SK-N-SH (cell line): ENCODE measurements at places on chromosomes 4 and X. TPM values are rescaled to one million over a fixed set of nuclear protein-coding genes. Genes with fewer than 3 reads are reported as not detected.

DNA sequence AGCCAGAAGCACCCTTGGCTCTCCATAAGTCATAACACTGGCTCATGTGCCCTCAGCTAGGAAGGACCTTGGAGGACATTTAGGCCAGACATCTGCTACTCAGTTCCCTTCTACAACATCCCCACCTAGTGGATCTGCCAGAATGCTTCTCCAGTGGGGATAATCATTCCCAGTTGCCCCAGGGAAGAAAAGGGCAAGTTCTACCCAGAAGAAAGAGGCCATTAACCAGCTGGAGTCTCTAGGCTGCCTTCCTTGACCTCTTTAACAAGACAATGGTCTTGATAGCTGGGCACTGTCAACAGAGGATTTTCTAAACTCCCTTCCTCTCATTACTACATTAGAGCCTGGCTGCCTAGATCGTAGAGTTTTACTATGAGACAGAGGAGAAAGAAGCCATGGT lies 42.0 kb downstream of the LGI2 start:
- DNase-seq, result no peak

DNA sequence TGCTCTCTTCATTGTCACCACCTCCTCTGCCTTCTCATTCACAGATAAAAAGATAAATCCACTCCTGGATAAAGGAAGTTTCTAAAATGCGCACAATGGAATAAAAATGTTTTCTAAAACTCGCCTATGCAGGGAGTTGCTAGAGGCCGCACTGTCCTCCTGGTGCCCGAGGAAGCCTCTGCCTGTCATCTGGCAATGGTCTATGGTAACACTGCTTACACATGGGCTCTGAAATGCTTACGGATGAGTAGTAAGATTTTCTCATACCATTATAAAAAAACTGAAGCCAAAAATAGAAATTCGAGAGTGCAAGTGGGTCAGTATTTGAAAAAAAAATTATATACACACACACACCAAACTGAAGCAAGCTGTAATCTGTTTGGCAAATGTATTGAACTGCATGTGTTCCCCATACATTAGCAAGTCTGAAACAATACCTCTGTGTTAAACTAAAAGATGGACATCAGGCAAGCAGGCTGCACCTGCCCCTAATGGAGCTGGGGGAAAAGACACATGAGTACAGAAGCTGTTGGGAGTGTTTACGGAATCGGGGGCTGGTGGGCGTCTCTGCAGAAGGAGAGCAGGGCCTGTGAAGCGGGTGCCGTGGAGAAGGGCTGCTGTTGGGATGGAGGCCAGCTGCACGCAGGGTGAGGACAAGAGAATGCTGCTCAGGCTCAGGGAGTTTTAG lies 103.3 kb upstream of the FAT1 start:
- no peak for DNase-seq

- no peak for DNase-seq
These were observed 198.8 kb upstream of the FAT4 start for GRCh38 chr4:125115941-125116340.

DNA sequence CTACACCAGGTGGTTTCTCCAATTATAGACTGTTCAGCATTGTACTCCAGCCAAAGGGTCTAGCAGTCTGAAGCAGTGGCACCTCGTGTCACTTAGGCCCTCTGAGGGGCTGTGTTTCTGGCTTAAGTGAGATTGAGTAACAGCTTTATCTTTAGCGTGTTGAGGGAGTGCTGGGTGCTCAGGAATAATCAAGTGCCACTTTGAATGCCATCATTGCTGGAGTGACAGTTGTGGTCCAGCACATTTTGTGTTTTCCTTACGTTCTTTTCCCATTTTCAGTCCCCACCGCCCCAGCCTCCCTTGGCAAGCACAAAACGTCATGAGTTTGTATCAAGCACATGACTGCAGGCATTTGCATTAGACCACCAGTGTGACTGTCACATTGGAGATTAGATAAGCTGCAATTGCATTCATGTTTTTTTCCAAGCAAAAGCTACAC lies 58.7 kb downstream of the FNIP2 start:
- DNase-seq, result peak; percentile 33

GRCh38 chr4:154478128-154478527 lies 13.5 kb downstream of the DCHS2 start:
- no peak for DNase-seq

- DNase-seq, result no peak
These were observed 79.7 kb downstream of the BTC start for GRCh38 chr4:74714611-74715130.

GRCh38 chr4:126850286-126850685 lies 782.5 kb upstream of the INTU start:
- peak; percentile 1 for DNase-seq

- DNase-seq, result no peak
These were observed 37.3 kb downstream of the RNF212 start for GRCh38 chr4:1075809-1076699.

DNA sequence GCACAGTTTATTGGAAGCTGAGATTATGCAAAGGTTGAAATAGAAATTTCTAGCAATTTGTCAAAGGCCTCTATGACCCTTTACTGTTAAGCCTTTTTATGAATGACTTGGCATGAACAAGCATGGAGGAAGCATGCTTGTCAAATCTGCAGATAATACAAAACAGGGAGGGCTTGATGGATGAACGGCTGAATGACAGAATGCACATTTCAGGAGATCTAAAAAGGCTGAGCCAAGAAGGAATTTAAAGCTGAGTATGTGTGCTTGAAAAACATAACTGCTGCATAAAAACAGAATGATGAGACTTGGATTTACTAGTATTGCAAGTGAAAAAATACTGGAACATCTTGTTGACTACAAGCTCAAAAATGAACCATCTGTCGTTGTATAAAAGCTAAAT lies 29.0 kb upstream of the UBE2K start:
- no peak for DNase-seq

DNA sequence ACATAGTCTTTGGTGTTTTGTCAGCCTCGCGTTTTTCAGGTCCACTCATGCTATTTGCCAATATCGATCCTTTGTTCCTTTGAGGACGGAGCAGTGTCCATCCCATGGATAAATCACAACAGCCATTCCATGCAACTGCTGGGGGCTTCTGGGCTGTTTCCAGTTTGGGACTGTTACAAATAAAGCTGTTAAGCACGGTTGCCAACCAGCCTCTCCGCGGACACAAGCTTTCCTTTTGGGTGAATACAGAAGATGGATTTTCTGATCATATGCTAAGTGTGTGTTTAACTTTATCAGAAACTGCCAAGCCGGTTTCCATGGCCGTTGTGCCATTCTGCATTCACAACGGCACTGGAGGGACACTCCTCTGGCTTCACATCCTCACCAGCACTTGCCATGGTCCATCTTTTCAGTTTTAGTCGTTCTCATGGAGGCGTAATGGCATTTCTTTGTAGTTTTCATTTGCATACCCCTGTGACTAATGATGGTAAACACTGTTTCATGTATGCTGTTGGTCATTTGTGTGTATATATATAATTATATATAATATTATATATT lies 67.8 kb downstream of the ABLIM2 start:
- no peak for DNase-seq

GRCh38 chrX:8390771-8391170 lies 73.9 kb upstream of the VCX3B start:
- no peak for DNase-seq

GRCh38 chr4:121819216-121819965 lies 4.3 kb downstream of the CCNA2 start:
- no peak for DNase-seq

DNA sequence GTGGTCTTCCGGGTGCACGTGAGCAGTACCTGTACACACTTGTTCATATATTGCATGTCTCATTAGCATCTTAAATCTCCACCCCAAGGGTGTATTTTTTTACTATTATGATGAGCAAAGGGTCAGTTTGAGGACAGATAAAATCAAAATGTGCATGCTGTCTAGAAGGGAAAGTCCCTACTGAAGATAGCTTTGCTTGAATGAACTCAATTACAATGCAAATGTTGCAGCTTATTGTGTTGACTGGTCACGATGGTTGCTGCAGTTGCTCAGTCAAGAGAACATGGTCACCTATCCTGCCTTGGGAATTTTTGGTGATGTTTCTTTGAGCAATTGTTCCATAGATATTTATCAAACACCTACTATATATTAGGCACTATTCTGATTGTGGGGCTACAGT lies 103.8 kb upstream of the MID1IP1 start:
- no peak for DNase-seq

DNA sequence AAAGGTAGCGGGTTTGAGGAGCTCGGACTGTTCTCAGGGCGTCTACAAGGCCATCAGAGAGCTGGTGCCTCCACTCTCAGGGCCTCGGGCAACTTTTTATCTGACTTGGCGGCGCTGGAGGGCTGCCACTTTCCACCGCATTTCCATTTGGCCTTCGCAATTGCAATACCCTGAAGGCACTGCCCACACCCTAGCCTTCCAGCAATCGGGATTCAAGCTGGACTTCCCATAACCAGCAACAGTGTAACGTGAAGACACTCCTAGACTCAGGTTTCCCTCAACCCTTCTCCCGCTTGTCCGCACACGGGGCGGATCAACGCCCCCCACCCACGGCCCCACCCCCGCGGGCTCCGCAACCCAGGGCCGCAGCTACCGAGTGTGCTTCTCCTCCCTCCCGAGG lies 50.2 kb upstream of the BCOR start:
- DNase-seq, result no peak

GRCh38 chr4:110357521-110357920 lies 118.4 kb upstream of the ENPEP start:
- DNase-seq, result no peak

GRCh38 chrX:137025930-137026329 lies 7.9 kb downstream of the GPR101 start:
- no peak for DNase-seq

DNA sequence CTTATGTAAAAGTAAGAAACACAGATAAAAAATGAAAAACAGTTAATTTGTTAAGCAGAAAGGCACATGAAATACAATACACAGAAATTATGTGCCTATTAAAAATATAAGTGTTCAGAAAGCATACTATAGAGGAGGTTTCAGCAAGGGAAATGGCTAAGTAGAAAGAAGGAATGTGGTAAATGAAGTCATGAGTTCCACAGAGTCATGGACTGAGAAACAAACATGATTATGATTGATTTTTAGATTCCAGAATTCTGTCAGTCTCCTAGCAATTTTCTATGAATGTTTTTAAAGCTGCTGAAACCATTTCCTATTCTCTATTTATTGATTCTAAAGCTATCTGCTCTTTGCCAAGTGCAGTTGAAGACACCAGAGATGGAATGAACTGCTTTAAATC lies 1398.4 kb downstream of the ARAP2 start:
- DNase-seq, result no peak

- DNase-seq, result no peak
These were observed 9.2 kb downstream of the WDR1 start for GRCh38 chr4:10107111-10108091.

GRCh38 chrX:72132456-72132855 lies 741 bp upstream of the RTL5 start:
- DNase-seq, result peak; percentile 33

- DNase-seq, result peak; percentile 21
These were observed 8.5 kb downstream of the MXD4 start for GRCh38 chr4:2253160-2254084.

- no peak for DNase-seq
These were observed 8.9 kb upstream of the UGT2A3 start for GRCh38 chr4:68960294-68961163.

- DNase-seq, result no peak
These were observed 37.5 kb upstream of the IQSEC2 start for GRCh38 chrX:53318766-53319353.

DNA sequence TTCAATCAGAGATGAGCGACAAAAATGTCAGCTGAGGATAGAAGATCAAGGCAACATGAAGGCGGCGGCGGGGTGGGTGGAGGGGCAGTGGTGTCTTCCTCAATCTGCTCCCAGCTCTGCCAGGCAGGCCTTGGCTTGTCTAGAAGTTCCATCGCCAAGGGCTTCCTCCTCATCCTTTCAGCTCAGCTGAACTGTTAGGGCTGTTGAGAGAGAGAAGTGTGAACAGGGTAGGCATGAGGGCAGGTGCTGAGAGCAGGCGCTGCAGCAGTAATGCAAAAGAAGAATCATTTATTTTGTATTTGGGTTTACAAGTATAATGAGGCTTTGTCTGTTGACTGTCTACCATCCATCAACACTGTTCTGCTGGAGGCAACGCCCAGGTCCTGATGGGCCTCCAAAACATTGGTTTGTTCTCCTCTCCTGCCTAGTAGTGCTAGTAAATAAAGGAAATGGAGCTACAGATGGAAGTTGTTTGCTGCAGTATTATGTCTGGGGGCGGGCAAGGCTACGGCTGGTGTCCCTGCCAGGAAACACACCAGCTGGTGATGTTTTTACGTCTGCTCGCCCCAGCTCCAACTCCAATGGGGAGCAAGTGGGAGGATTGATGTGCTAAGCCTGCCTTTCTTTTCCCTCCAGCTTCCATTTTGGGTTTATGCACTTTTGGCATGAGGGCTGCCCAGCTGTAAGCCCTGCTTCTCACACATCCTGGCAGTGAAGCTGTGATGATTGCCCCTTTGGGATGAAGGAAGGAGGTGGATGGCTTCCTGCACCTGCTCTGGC lies 139.4 kb upstream of the BOD1L1 start:
- no peak for DNase-seq

DNA sequence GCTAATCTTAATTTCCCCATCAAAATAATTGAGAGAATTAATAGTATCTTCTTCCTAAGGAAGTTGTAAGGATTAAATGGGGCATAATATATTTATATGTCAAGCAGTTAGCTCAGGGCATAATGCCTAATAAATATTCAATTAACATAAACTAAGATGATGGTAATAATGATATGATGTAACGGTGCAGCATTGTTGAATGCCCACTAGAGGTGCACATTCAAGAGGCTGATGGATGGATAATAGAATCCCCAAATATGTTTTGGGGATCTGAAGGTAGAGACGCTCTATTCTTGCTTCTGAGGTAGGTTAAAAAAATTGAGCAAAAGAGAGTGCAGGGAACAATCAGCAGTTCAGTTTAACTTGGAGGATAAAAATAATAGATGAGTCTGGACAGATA lies 37.1 kb downstream of the ATOH1 start:
- no peak for DNase-seq

DNA sequence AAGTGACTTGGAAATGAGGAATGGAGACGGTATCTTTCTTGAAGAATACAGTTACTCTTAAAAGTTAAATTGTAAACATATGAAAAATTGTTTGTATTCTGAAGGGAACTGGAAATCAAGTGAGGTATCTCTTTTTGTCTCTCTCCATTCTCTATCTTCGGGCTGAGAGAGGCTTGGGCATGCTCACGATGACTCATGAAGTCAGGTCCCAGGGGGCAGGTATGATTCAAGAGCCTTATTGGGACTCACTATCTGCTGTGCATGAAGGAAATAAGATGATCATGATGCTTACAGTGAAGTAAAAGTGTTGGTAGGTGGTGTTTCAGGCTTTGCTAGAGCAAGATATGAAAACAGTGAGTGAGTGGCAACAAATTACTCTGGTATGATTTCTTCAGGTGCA lies 200.4 kb upstream of the PITX2 start:
- DNase-seq, result no peak

Gene MSANTD1
- polyA plus RNA-seq, result 0.15 and 0.18 TPM in 2 replicates

Gene GRSF1
- polyA plus RNA-seq, result 44.2 and 63.7 TPM in 2 replicates

Gene SERTM2
- 0.12 and 0.60 TPM in 2 replicates for polyA plus RNA-seq

Gene CDKL5
- polyA plus RNA-seq, result 1.3 and 1.9 TPM in 2 replicates

Gene CPZ
- not detected in 2 replicates for polyA plus RNA-seq

Gene AVPR2
- polyA plus RNA-seq, result not detected in 2 replicates

Gene RNF175
- 0.06 and 0.10 TPM in 2 replicates for polyA plus RNA-seq
